Fibroblast of mammary gland (primary cell): ENCODE measurements at places on chromosomes 4 and X.
A peak's percentile ranks its signal among the peaks of the same experiment; 100 is the strongest.

DNA sequence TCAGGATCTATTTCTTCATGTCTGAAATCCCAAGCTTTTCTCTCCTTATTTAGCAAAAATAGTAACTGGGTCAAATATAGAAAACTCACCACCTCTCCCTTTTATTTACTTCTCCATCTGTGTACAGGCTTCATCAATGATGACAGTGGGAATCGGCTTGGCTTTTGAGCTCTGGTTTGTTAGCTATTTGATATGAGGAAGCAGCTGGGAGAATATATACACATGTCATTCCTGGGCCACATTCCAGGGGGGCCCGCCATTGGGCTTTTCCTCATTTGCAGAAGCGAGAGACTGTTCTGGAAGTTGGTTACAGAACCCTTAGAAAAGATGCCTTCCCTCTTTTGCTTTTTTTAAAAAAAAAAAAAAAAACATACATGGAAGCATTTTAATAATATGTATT is 107.4 kb upstream of the F9 start:
- no peak for DNase-seq

GRCh38 chr4:8907596-8908205 is 36.1 kb upstream of the HMX1 start:
- DNase-seq = no peak

DNA sequence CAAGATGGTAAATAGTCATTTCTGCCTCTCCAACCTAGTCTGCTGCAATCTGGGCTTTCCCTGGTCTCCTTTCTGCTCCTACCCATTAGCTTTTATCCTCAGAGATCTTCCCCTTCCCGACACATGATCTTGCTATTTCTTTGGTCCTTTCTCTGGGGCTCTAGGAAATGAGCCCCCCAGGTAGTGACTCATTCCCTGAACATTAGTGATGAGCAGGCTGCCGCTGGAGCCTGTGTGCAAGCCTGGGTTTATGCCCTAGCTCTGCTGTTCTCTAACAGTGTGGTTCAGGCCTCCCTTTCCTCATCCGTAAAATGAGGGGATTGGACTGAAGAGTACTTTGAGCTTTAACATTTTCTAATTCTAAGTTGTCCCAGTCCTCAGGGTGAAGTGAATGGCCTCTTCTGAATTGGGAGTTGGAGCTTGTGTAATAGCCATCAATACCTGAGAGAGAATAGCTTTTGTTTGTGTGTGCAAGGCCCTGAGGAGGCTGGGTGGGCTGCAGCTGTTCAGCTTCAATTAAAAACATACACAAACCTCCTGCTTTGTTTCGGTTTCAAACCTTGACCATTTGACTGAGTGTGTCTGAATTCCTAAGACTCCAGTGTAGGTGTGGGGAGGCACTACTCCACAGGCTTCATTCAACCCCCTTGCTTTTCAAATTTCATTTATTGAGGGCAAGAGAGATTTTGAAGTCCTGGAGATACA is 115.6 kb upstream of the SCML1 start:
- no peak for DNase-seq

DNA sequence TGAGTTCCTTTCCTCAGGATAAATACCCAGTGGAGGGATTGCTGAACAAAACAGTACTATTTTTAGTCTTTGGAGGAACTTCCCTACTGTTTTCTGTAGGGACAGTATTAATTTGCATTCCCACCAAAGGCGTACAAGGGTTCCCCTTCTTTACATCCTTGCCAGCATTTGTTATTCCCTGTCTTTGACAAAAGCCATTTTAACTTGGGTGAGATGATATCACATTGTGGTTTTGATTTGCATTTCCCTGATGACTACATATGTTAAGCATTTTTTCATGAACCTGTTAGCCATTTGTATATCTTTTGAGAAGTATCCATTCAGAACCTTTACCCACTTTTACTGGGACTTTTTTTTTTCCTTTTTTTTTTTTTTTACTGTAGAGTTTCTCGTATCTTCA is 126.2 kb upstream of the ANXA10 start:
- DNase-seq = no peak

- DNase-seq = no peak
These were observed 33.0 kb upstream of the PNPLA4 start for GRCh38 chrX:7960246-7960645.

DNA sequence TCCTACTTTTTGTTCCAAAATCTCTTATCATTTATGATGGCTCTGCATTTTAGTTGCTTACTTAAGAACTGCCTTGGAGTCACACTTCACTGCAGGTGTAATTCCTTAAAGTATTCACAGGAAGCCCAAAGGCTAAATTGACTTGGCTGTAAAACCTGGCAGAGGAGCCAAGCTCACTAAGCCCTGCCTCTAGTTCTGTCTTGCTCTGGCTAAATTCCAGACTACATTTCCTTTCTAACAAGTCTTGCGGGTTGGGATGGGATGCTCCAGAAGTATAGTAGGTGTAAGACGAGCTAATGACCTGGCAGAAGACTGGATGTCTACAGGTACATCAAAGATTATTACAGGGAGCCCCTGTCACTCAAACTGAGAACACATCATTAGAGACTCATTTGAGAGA is 924.0 kb upstream of the INTU start:
- DNase-seq = no peak

DNA sequence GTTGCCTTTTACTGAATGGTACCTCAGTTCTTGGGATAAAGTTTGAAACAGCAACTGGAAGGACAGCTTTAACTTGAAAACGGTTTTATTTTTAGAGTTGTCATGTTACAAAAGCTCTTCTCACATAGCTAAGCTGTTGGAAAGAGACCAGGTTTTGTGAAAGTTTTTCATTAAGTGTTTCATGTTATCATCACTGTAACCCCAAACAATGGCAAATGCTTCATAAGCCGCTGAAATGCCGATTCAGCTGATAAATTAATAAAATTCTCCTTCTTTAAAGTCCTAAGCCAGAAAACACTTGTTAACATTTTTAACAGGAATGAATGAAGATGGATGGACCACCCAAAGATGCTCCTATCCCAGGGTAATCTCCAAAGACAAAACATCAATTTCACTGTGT is 76.1 kb upstream of the IRF2 start:
- DNase-seq = no peak

- no peak for DNase-seq
These were observed 247.5 kb downstream of the PDGFC start for GRCh38 chr4:156723951-156724668.

GRCh38 chr4:54102531-54103106 is 2.7 kb downstream of the GSX2 start:
- no peak for DNase-seq

DNA sequence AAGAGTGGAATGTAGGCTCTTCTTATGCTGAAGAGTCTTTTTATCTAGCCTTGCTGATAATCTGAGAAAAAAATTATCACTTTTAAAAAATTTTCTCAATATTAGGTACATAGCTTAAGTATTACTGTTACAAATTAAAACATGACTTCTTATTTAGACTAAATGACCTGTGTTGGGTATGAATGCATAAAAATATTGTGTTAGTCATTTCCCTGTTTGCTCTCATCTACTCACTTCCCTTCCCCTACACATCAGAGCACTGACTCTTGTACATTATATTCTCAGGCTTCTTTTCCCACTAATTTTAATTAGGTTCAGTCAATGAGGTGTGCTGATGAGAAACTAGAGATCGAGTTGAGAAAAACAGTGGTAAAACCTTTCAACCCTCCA is 881.0 kb downstream of the PCDH18 start:
- no peak for DNase-seq

DNA sequence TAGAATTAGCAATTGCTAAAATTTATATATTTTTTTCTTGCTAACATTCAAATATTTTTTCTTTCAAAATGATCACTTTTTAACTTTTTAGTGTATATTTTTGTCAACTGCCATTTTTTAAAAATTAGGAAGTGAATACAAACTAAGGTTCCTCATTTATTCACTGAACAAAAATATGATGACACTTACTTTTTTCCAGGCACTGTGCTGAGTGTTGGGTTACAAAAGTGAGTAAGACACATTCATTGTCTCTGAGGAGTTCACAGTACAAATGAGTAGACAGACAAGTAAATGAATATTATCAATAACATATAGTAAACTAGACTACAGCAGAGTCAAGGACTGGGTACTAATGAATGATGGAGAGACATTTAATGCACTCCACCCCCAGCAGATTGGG is 543.5 kb downstream of the PDHA2 start:
- DNase-seq = no peak

DNA sequence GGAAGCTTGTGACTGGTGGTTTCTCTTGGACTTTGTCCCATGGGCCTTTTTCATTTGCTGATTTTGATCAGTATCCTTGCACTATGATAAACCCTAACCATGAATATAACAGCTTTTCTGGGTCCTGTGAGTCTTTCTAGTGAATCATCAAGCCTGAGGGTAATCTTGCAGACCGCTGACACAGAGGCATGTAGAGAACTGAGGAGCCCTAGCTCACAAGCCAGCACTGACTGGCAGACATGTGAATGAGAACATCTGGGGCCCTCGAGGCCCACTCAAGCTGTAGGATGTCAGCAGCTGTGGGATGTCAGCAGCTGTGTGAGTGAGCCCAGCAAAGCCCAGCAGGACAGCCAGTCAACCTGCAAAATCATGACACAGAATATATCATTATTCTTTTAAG is 36.7 kb downstream of the HMGB3 start:
- peak; percentile 10 for DNase-seq

DNA sequence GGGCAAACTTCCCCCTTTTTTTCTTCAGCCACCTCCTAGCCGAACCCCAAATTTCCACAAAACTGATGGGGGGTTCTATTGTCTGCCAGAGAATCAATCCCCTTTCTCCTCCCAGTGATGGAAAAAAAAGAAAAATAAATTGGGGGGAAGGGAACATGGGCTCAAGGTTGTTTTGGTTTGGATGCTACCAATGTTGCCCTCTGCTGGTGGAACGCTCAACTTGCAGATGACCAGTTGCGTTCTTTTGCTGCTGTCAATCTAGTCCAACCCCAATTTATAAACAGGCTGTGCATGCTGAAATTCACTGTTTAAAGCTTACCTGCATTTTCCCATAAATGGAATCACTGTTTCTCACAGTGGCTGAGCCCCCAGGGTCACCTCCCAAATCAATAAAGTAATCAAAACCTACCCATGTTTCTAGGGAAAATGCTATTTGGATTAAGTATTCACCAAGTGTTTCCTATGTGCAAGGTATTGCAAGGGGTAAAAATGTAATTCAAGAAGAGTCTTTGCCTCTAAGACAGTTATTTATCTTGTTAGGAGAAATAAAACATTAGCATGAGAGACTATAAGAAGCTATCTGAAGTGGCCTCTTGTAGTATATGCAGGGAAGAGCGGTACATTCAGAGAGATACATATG is 116.7 kb upstream of the TMEM164 start:
- peak; percentile 70 for DNase-seq

GRCh38 chr4:125125276-125125675 is 189.5 kb upstream of the FAT4 start:
- DNase-seq = peak; percentile 7

DNA sequence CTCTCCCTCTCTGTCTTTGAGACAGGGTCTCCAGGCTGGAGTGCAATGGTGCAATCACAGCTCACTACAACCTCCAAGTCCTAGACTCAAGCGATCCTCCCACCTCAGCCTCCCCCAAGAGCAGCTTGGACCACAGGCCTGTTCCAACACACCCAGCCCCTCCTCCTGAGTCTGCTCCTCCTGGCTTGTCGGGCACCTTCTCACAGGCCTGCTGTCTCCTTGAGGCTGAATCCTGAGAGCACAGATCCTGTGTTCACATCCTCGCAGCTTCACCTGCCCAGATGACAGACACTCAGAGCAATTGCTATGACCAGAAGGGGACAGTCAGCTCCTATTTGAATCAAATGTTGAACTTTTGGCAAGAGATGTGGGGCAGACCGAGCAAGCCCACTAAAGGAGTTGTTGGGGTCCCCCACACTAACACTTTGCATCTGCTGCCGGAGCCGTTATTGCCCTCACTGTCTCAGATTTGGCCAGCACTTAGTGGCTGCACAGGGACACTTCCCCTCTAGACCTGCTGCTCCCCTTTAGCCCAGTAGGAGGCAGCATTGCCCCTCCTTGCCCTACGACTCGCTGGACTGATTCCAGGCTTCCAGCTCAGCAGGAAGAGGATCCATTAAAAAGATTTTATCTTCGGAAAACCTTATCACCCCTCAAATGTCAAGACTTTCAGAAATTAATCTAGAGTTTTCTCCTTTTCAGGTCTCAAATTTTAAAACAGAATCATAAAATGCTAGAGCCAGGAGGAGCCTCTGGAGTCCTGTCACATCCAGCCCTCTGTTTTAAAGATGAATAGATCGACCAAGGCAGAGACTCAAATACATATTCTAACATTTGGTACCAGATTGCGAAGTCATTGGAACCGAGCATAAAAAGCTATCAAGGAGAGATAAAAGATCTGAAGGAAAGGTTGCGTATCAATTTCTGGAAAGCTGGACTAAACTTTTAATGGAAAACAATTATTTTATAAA is 113.7 kb downstream of the USP46 start:
- peak; percentile 69 for DNase-seq

DNA sequence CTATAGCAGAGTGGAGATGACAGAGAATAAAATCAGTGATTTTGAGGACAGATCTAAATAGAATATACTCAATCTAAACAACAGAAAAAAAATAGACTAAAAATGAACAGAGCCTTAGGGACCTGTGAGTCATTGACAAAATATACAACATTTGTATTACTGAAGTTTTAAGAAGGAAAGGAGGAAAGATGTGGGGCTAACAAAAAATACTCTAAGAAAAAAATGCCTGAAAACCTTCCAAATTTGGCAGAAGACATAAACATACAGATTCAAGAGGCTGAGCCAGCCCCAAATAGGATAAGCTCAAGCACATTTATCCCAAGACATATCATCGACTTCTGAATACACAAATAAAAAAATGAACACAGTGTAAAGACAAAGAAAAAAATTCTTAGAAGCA is 123.6 kb upstream of the INTU start:
- DNase-seq = peak; percentile 54

- no peak for DNase-seq
These were observed 13.3 kb upstream of the PJA1 start for GRCh38 chrX:69178592-69178991.

DNA sequence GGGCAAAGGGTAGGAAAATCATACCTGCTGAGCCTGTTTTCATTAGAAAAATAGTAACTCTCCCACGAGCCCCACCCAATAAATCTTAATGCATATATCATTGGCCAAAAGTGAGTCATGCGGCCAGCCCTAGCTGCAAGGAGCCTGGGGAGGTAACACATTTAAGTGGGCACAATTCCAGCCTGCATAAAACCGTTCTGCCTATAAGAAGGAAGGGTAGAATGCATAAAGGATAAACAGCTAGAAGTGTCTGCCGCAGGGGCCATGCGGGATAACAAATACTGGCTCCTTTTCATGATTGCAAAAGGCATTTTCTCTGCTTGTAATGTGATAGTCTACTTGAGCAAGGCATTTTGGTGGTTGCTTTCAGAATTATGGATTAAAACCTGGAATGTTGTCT is 37.1 kb downstream of the EFHC2 start:
- DNase-seq = peak; percentile 19

DNA sequence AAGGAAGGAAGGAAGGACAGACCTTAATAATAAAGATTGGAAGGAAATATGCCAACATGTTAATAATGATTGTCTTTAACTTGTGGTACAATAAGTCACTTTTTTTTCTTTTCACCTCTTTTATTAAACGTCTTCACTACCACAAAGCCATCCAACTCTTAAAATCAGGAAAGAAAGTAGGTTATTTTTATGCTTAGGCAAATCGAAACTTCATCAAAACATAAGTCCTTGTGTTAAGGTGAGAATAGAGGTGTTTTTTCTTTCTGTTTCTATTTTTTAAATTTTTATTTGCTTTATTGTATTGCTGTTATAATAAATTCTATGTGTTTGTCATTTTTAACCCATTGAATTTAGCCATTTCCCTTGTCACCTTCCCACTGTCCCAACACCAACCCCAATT is 26.5 kb downstream of the BLOC1S4 start:
- DNase-seq = no peak

GRCh38 chr4:2936773-2937145 is 26.4 kb downstream of the NOP14 start:
- peak; percentile 89 for DNase-seq

- no peak for DNase-seq
These were observed 734.6 kb upstream of the TENM3 start for GRCh38 chr4:181508601-181509000.
